GM23248 (cell line): ENCODE measurements at places on chromosomes 11 and 22. TPM values are rescaled to one million over a fixed set of nuclear protein-coding genes. Genes with fewer than 3 reads are reported as not detected.

Gene RPS25
- 653 and 1,103 TPM in 2 replicates for total RNA-seq

Gene ARRB1
- 2.1 and 3.1 TPM in 2 replicates for total RNA-seq

Gene ZNF408
- total RNA-seq = 9.6 and 11.9 TPM in 2 replicates

Gene APOA4
- not detected in 2 replicates for total RNA-seq

Gene ANGPTL5
- not detected in 2 replicates for total RNA-seq

Gene FBLN1
- total RNA-seq = 107 and 137 TPM in 2 replicates

Gene ARFIP2
- total RNA-seq = 69.5 and 75.0 TPM in 2 replicates

Gene MAPK8IP2
- total RNA-seq = 0.38 TPM in 1 of 2 replicates, not detected in the other

Gene SLC5A4
- total RNA-seq = not detected in 2 replicates

Gene ANO9
- total RNA-seq = not detected in 2 replicates

GRCh38 chr11:69653406-69653960 is 12.5 kb downstream of the CCND1 start:
- H3K27me3 ChIP-seq = no peaks in the 10 kb centered on the region
- no peak overlapping the region for H3K27ac ChIP-seq

DNA sequence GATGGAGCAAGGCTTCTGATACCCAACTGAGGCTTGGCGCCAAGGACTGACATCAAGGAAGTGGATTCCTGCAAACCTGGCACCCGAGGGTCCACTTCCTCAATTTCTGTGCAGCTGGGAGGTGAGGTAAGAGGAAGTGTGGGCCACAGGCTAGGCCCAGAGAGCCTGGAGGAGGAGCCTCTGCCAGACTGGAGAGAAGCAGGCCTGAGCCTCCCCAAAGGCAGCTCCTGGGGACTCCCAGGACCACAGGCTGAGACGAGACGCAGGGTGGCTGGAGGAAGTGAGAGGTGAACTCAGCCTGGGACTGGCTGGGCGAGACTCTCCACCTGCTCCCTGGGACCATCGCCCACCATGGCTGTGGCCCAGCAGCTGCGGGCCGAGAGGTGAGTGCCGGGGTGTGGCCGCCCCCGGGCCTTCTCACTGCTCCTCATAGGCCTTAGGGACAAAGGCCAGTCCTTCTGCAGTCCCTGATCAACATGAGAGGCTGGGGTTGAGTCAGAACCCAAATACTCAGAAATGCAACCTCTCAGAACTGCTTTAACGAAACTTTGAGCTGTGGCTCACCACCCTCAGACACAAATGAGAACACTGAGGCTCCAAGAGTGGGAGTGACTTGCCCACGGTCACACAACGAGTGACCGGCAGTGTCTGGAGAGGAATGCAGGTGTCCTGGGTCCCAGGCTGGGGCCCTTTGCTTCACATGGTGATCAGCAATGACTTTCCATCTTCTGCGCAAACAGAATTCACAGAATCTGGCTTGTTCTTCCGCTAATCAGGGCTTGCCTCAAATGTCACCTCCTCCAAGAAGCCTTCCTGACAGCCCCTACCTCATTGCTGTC is at the start of gene NCF4:
Gene NCF4 (plus strand): TSS at position 186 of the 839 bp plus-strand sequence. CDS start 166 bp downstream, at position 352.
- H3K27me3 ChIP-seq = peaks cover 19% of the 10 kb centered on the region
- 0 out of 2 replicates have a peak, but pooled peaks cover 2% of the 10 kb centered on the region for H3K4me1 ChIP-seq
- H3K4me3 ChIP-seq = no peak within 1 kb of the TSS
- H3K36me3 ChIP-seq = no peaks in the 10 kb centered on the region

DNA sequence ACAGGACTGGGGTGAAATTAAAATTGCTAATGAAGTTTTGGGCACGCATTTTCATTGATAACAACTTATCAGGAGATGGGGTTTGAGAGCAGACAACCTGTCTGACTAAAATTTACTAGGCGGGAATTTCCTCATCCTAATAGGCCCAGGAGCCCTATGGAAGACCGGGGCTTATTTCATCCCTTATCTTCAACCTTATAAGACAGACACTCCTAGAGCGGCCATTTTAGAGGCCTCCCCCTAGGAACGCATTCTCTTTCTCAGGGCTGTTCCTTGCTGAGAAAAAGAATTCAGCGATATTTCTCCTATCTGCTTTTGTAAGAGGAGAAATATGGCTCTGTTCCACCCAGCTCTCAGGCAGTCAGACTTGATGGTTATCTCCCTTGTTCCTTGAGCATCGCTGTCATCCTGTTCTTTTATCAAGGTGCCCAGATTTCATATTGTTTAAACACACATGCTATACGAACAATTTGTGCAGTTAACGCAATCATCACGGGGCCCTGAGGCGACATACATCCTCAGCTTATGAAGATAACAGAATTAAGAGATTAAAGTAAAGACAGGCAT is 39.3 kb upstream of the ZC3H12C start:
- H3K27ac ChIP-seq = no peak overlapping the region
- DNase-seq = no peak
- H3K27me3 ChIP-seq = no peaks in the 10 kb centered on the region
- no peaks in the 10 kb centered on the region; the same call in 1 of the 2 replicates for H3K4me1 ChIP-seq

DNA sequence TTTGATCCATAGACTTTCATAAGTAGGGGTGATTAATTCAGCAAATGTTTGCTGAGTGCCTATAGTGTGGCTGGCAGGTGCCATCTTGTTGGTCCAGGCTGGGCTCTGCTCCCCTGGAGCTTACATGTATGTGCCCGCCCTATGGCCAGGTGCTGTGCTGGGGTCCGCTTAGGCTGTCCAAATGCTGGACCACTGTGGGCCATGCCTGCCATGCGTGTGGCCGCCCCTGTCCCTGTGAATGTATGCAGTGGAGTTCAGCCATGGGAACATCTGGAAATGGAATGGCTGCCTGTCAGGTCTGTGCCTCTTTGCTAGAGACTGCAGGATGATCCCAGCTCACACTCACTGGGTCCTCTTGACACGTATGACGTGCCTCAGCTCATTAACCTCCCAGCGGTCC is 594.6 kb downstream of the TBC1D22A start:
- no peak overlapping the region for H3K27ac ChIP-seq
- no peak overlapping the region for H3K4me3 ChIP-seq
- H3K36me3 ChIP-seq = no peaks in the 10 kb centered on the region
- no peak for DNase-seq

DNA sequence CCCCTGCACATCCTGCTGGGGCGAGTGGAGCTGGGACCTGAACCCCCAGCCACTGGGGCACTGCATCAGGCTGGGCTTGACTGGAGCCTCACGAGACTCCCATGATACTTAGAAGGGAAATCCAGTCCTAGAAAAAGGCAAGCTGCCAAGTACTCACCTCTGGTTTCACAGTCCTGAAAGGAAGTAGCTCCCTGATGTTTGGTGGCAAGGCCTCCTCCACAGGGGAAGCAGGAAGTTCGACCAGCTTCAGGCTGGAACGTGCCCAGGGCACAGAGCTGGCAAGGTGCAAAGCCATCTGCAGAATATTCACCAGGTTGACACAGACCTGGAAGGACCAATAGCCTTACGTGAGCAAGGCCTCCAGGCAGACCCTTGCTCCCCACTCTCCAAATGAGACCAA is 26.8 kb upstream of the NRIP3 start:
- H3K4me3 ChIP-seq = no peak overlapping the region
- no peak overlapping the region for H3K27ac ChIP-seq
- no peaks in the 10 kb centered on the region for H3K36me3 ChIP-seq
- H3K4me1 ChIP-seq = no peaks in the 10 kb centered on the region

GRCh38 chr11:77372726-77373125 is 71.2 kb upstream of the GDPD4 start:
- DNase-seq = no peak
- no peak overlapping the region for H3K4me3 ChIP-seq
- no peaks in the 10 kb centered on the region for H3K27me3 ChIP-seq
- peaks cover 9% of the 10 kb centered on the region for H3K4me1 ChIP-seq
- no peaks in the 10 kb centered on the region; the same call in 1 of the 2 replicates for H3K36me3 ChIP-seq
- H3K27ac ChIP-seq = no peak overlapping the region

DNA sequence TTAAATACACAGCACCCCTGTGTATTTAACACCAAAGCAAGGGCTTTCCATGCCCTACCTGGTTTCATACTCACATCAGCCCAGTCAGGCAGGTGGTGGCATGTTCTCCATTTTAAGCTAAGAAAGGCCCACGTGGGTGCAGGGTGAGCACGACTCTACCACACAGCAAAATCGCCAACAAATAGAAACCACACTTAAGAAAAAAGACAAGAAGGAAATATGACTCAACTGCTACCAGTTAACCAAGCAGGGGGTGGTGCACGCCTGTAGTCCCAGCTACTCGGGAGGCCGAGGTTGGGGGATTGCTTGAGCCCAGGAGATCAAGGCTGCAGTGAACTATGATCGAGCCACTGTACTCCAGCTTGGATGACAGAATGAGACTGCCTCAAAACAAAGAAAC is 35.2 kb upstream of the TFIP11 start:
- peak; percentile 14 for DNase-seq
- H3K27me3 ChIP-seq = no peaks in the 10 kb centered on the region
- no peak overlapping the region for H3K27ac ChIP-seq
- H3K4me1 ChIP-seq = peaks cover 26% of the 10 kb centered on the region

GRCh38 chr22:42922374-42923191 is 65.5 kb upstream of the ARFGAP3 start:
- no peaks in the 10 kb centered on the region for H3K36me3 ChIP-seq
- peaks cover 52% of the 10 kb centered on the region for H3K4me1 ChIP-seq
- no peak for DNase-seq
- no peak overlapping the region for H3K4me3 ChIP-seq
- H3K27me3 ChIP-seq = no peaks in the 10 kb centered on the region
- H3K27ac ChIP-seq = peak overlapping the region; percentile 89

GRCh38 chr22:42680648-42681047 is 31.5 kb upstream of the CYB5R3 start:
- H3K4me3 ChIP-seq = no peak overlapping the region
- H3K27ac ChIP-seq = peak overlapping the region; percentile 82
- peak; percentile 97 for DNase-seq
- H3K4me1 ChIP-seq = peaks cover 39% of the 10 kb centered on the region
- H3K27me3 ChIP-seq = no peaks in the 10 kb centered on the region
- no peaks in the 10 kb centered on the region for H3K36me3 ChIP-seq

- H3K27ac ChIP-seq = peak overlapping the region; percentile 35
- DNase-seq = peak; percentile 60
- H3K36me3 ChIP-seq = no peaks in the 10 kb centered on the region
- no peaks in the 10 kb centered on the region for H3K27me3 ChIP-seq
- H3K4me3 ChIP-seq = no peak overlapping the region
Observed at GRCh38 chr11:67054346-67054835, 2.3 kb upstream of the RHOD start.

GRCh38 chr11:81874635-81875034 is 859.0 kb downstream of the FAM181B start:
- no peaks in the 10 kb centered on the region for H3K36me3 ChIP-seq
- DNase-seq = no peak
- no peaks in the 10 kb centered on the region for H3K4me1 ChIP-seq
- no peaks in the 10 kb centered on the region; the same call in 1 of the 2 replicates for H3K27me3 ChIP-seq

- H3K4me1 ChIP-seq = peaks cover 47% of the 10 kb centered on the region
- no peaks in the 10 kb centered on the region for H3K36me3 ChIP-seq
- peak overlapping the region; percentile 32; the same call in 1 of the 2 replicates for H3K4me3 ChIP-seq
Observed at GRCh38 chr11:10351765-10352641, 47.1 kb downstream of the ADM start.

- H3K4me3 ChIP-seq = peak within 1 kb of the TSS; percentile 88
- H3K4me1 ChIP-seq = peaks cover 43% of the 10 kb centered on the region
- no peak for DNase-seq
- H3K27me3 ChIP-seq = no peaks in the 10 kb centered on the region
Observed at GRCh38 chr22:30968015-30968923, at the start of gene MORC2. MORC2 (minus strand) TSS chr22:30968774; CDS start chr22:30967889, 885 bp downstream.
